ENCODE measurements at places on chromosomes 16 and 17. TPM values are rescaled to one million over a fixed set of nuclear protein-coding genes. Genes with fewer than 3 reads are reported as not detected.

Gene TBC1D28
- total RNA-seq = 0.53 TPM

DNA sequence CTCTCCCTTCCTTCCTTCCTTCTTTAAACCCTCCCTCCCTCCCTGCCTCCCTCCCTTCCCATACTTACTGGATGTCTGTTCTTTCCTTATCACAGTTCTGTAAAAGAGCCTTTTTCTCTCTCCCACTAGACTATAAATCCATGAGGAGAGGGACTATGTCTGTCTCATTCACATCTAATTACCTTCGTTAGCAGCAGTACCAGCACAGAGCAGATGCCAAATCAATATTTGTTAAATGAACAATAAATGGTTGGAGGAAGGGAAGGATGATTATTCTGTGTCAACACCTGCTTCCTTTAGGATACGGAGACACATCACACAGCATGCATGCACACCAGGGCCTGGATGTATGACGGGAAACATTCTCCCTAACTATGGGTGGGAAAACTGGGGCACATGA, 94.2 kb downstream of the DNAH3 start:
- DNase-seq = no peak

DNA sequence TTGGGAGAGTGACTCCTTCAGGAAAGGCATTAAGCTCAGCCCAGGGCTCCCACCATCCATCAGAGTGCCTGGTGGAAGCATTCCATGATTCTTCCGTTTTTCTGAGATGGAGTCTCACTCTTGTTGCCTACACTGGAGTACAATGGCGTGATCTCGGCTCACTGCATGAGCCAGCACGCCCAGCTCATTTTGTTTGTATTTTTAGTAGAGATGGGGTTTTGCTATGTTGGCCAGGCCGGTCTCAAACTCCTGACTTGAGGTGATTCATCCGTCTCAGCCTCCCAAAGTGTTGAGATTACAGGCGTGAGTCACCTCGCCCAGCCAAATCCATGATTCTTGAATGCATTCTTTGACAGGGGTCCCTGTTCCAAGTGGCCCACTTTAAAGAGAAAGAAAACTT, 23.1 kb downstream of the MIS12 start:
- DNase-seq = peak; percentile 83

Gene JPT1
- total RNA-seq = 182 TPM

Gene NMT1
- 48.1 TPM for total RNA-seq

Gene CALB2
- total RNA-seq = 2.2 TPM

- DNase-seq = peak; percentile 66
Observed at GRCh38 chr16:64983963-64984362, 137.9 kb downstream of the CDH11 start.

Gene DUS2
- 24.1 TPM for total RNA-seq

GRCh38 chr16:17632667-17633066, 161.9 kb upstream of the XYLT1 start:
- no peak for DNase-seq

Measured in bronchial epithelial cell (primary cell).